ENCODE measurements at places on chromosomes 4 and X.

DNA sequence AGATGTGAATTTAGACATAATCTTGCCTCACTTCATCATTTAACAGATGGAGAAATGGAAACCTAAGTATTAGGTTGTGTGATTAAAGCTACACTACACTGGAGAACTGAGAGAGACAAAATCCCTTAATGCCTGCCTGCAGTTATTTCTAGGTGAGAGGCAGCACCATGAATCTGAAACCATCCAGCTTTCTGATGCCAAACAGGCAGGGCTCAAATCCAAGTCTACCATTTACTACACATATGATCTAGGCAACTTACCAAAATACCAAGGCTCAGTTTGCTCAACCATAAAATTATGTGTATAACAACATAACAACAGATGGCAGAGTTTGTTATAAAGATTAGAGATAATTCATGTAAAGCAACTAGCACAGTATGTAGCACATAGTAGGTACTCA, 38.7 kb downstream of the GABRA4 start:
- DNase-seq = no peak

GRCh38 chr4:171857302-171858012, 44.3 kb downstream of the GALNTL6 start:
- no peak for DNase-seq

- no peak for DNase-seq
Measured at GRCh38 chr4:133403913-133404312, 254.8 kb downstream of the PCDH10 start.

DNA sequence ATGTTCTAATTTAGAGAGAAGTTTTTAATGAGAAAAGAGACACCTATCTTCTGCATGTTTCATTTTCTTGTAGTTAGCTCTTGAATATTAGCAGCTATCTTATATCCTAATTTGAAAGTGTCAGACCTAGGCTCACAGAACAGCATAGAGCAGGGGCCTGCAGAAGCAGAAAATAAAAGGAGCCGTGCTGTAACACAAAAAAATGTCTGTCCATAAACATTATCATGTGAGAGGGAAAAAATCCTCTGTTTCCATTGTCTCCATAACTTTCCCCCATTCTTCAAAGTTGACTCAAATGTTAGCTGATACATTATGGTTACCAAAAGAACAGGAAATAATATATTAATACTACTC, 329.2 kb upstream of the EPHA5 start:
- no peak for DNase-seq

- DNase-seq = no peak
Measured at GRCh38 chrX:134171661-134172587, 65.1 kb upstream of the CCDC160 start.

- DNase-seq = peak; percentile 37
Measured at GRCh38 chr4:81631958-81632441, 160.3 kb upstream of the RASGEF1B start.

DNA sequence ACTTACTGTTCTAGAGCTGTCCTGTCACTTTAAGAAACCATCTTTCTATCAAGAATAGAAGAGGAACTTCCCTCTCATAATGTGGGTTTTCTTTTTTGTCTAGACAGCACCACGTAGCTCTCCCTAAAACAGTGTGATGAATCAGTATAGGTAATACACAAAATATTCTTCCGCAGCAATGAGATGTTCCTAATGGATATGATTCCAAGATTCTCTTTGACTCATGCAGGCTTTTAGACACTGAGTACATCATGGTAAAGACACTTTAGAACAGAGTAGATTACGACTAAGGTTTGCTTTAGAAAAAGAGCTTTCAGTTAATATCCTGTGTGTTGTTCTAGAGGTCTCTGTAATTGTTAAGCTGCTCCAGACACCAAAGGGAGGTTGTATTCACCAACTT, 69.8 kb downstream of the PTTG2 start:
- DNase-seq = no peak

GRCh38 chrX:9318766-9319165, 146.1 kb upstream of the TBL1X start:
- DNase-seq = no peak

GRCh38 chr4:26032142-26032541, 118.1 kb downstream of the SMIM20 start:
- DNase-seq = no peak

- DNase-seq = no peak
Measured at GRCh38 chr4:123890889-123891288, 494.3 kb downstream of the SPRY1 start.

- DNase-seq = no peak
Measured at GRCh38 chrX:39682778-39683177, 415.0 kb downstream of the BCOR start.

GRCh38 chr4:105952591-105952990, 57.3 kb downstream of the NPNT start:
- DNase-seq = no peak

DNA sequence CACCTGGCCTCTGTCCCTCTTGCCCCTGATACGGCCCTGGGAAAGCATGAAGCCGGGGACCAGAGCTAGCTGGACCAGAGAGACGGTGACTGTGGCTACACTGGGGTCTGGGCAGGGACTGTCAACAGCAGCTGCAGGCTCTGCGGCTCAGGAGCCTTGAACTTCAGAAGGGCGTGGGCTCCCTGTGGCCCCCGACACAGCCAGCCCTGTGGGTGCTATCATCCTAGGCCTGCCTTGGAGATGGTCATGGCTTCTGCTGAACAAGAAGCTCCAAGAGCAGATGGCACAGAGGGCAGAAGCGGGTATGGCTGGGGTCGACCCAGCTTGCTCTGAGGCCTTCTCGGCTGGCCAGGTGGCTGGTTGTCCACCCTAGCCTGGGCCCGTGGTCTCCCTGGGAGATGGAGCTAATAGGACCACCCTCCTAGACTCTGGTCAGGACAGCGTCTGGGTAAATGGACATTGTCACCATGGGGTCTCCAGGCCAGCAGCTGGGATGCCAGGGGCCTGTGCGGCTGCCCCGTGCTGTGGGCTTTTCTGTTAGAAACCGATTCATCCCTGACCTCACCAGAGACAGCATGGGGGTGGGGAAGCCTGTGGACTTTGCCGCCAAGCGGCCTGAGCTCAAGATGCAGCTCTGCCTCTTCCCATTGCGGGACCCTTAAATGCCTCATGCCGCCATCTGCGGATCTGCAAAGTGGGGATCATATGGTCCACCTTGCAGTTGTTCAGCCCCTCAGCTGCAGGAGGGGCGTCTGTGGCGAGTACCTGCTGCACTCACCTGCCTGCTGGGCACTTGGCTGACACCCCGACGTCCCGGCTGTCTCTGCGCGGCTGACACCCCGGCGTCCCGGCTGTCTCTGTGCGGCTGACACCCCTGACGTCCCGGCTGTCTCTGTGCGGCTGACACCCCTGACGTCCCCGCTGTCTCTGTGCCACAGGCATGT, 21.1 kb downstream of the CPZ start:
- DNase-seq = no peak

DNA sequence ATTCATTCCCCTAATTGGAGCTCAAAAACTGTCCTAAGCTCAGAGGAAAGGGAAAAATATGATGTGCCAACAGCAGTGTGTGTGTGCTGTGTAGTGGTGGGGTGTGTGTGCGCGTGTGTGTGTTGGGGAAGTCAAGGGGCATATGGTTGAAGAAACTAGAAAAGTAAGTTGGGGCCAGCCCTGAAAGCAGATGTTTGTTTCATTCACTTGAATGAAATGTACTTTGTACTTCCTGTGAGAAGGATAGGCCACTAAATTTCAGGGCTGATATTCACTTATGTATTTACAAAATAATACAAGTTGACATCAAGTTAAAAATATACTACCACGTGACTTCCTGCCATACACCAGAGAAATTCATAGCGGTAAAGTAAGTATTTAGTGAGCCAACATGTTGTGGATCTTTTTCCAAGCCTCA, 151.3 kb upstream of the JADE1 start:
- DNase-seq = no peak

DNA sequence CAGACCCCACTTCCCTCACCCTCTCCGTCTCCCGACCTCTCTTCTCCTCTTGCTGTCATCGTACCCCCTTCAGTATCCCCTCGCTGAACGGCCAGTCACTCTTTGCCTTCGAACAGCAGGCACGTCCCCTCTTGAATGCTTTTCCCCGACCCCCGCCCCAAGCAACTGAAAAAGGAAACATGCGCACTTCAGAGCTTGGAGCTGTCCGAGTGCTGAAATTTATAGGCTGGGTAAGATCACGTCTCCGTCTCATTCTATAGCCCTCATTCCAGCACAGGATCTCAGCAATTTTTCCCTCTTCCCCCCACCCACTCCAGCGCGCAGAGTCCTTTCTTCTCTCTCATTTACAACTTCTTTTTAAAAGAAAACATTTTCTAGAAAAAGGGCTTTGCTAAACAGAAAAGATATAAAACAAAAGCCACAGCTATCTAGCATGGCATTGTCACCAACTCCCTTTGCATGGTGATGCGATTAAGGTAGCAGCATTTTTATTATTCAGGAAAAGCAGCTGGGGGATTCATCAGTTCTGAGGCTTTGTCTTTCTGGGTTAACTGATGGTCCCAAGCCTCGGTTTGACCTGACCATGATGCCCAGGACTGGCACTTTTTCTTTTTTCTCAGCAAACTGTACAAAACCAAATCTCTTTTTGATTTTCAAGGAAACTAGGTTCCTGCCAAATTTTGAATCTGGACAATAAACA, at the start of gene GLRA2:
Gene GLRA2, plus strand, starts transcription at position 247 of the 700 bp plus-strand sequence. CDS start 522 bp downstream, outside the sequence.
- no peak for DNase-seq

DNA sequence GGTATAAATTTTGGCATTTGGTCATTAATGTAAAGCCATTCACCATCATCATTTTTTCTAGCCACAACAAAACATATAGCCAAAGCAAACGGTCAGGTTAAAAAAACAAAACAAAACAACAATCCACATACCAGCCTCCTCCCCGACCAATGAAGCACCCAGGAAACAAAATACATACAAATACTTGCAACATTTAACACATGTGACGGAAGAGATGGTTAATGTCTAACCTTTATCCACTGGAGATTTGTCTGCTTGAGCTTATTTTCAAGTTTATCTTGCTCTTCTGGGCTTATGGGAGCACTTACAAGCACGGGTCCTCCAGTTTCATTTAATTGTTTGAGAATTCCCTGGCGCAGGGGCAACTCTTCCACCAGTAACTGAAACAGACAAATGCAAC, 857.5 kb upstream of the FTHL17 start:
- DNase-seq = no peak

DNA sequence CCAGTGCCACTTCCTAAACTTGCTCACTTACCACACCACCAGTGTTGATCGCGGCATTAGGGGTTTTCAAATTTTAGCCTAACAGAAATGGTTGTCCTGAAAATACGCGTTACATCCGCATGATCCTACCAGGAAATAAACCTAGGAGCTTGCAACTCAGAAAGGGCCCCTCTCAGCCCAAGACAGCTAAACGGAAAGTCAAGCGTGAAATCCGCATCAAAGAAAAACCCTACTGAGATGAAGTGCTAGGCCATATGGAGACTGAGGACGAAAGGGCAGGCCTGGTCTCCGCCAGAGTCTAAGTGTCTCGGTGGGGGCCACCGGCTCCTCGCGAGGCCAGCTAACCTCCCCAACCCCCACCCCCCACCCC, 626 bp downstream of the YTHDC1 start:
- DNase-seq = no peak

DNA sequence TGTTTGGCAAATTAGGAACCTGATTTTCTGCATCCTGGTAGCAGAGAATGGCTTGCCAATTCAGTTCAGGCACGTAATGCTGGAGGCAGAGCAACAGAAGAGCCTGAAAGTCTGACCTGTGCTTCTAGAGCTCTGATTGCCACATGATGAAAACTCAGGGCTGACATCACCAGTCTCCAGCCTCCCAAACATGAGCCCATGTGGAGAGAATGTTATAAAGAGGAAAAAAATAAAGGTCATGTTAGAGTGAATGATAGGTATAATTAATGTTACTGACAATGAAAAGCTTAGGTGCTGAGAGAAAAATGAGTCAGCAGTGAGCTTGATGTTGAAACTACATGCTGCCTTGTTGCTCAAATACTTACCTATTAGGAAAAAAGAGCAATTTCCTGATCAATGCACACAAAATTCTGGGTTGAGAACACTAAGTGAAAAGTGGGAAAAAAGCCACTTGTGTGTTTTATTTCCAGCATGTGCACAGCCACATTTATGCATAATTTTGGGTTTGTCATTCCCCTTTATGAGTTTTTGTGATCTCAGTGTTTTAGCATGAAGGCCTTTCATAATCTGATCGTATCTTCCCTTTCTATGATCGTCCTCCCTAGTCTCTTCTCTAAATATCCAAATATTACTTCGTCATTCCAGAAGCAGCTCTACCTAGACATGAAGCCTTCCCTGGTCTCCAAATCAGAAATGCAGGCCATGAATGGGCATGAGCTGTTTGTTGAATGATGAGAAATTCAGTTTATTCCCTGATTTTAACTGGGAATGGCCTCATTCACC, 113.3 kb upstream of the CPEB2 start:
- DNase-seq = no peak

- DNase-seq = no peak
Measured at GRCh38 chrX:118338930-118339329, 7.0 kb upstream of the WDR44 start.

DNA sequence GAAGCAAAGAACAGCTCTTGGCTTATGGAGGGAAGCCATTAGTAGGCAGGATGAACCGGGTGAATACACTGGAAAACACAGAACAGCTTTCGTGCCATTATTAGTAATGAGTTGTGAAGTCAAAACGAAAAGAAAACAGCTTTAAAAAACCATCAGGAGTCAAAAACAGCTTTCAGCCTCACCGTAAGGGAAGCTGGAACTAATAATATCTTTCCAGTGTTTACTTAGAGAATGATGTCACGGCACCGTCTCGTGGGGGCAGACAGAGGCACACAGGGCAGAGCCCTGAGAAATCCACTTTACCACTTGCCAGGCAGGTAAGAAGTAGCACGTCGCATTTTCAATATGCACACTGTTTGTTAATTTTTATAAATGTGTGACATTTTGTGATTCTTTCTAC, 37.9 kb upstream of the HMX1 start:
- no peak for DNase-seq

GRCh38 chrX:84469226-84469625, 33.0 kb downstream of the HDX start:
- DNase-seq = no peak

- no peak for DNase-seq
Measured at GRCh38 chr4:37338972-37339371, 94.4 kb downstream of the NWD2 start.

DNA sequence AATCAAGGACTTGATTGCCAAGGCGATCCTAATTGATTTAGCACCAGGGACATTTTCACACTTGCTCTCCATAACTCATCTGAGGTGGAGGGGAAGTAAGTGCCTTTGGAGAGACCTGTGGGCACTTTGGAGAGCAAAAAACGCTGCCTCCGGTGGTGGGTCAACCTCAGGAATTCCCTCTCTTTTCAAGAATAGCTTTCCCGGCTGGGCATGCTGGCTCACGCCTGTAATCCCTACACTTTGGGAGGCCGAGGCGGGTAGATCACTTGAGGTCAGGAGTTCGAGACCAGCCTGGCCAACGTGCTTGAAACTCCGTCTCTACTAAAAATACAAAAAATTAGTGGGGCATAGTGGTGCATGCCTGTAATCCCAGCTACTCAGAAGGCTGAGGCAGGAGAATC, 49.2 kb downstream of the PRPS1 start:
- no peak for DNase-seq
